ENCODE measurements at places on chromosomes 12 and 14. TPM values are rescaled to one million over a fixed set of nuclear protein-coding genes. Genes with fewer than 3 reads are reported as not detected.
A peak's percentile ranks its signal among the peaks of the same experiment; 100 is the strongest.

The KERA gene
- total RNA-seq = not detected

- H3K36me3 ChIP-seq = peaks cover 14% of the 10 kb centered on the region
- no peaks in the 10 kb centered on the region for H3K4me1 ChIP-seq
- no peaks in the 10 kb centered on the region for H3K27me3 ChIP-seq
- DNase-seq = no peak
Measured at GRCh38 chr12:71639341-71639760, 24.3 kb downstream of the ZFC3H1 start.

- no peaks in the 10 kb centered on the region for H3K4me1 ChIP-seq
- no peaks in the 10 kb centered on the region for H3K36me3 ChIP-seq
- no peak overlapping the region for H3K27ac ChIP-seq
- no peak overlapping the region for H3K4me3 ChIP-seq
- no peak for DNase-seq
Measured at GRCh38 chr12:109618082-109618481, 44.5 kb downstream of the MVK start.

DNA sequence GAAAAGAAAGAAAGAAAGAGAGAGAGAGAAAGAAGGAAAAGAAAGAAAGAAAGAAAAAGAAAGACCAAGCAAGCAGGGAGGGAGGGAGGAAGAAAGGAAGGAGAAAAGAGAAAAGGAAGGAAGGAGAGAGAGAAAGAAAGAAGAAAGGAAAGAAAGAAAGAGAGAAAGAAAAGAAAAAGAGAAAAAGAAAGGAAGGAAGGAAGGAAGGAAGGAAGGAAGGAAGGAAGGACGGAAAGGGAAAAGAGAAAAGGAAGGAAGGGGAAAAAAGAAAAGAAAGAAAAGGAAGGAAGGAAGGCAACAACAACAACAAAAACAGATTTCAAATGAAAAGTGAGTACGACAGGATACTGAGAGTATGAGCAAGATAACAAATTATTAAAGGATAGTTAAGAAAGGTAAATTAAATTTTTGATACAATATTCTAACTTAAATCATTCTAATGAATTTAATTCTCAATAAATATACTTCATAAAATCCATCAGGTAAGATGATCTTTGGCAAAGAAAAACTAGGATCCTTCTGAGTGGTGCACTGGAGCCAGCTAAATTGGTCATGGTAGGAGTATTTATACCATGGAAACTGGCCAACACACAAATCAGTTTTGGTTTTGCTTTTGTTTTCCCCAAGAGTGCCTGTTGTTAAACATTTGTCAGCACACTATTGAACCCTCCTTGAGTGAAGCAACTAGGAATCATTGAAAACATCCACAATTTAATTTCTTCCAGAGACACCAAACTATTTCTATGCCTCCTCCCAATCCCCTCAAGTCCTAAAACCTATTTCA is 56.1 kb upstream of the DYRK2 start:
- DNase-seq = no peak
- no peaks in the 10 kb centered on the region for H3K27me3 ChIP-seq

DNA sequence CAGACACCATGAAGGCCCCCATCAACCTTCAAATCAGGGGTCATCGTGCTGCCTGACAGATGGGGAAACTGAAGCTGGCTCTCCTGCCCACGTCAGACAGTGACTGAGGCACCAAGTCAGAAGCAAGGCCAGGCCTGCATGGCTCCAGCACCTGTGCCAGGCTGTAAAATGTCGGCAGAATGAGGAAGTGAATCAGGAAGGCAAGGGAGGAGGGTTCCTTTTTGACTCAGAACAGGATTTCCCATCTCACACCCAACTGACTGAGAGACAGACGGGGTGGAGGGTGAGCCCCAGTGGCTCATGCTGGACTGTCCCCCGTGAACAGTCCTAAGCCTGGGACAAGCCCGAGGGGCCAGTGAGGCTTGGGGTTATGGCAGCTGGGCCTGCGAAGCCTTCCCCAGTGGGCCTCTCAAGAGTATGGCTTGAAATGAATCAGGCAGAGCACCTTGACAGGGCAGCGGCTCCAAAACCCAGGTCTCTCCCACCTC is 20.9 kb downstream of the SYNE3 start:
- H3K36me3 ChIP-seq = no peaks in the 10 kb centered on the region
- peak; percentile 68 for DNase-seq
- no peaks in the 10 kb centered on the region for H3K27me3 ChIP-seq
- peak overlapping the region; percentile 57 for H3K27ac ChIP-seq
- H3K4me1 ChIP-seq = peaks cover 27% of the 10 kb centered on the region
- H3K4me3 ChIP-seq = no peak overlapping the region
